ENCODE measurements at places on chromosomes 5 and 9.

DNA sequence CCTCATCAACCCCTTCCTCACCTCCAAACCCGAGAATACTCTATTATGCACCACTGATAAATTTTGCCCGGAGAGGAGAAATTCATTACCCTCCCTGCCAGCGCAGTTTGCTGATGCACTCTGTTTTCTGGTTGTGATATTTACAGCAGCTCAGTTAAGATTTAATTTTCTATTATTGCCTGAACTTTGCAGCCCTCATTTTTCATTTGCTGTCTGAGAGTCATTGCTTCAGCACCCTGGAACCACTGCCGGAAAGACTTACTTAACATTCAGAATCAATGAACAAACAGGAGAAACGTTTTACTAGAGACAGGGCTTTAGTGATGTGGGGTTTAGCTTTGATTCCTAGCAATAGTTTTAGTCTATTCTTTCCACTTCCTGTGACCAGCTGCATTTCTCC is 56.7 kb upstream of the MAMDC2 start:
- no peak for DNase-seq

DNA sequence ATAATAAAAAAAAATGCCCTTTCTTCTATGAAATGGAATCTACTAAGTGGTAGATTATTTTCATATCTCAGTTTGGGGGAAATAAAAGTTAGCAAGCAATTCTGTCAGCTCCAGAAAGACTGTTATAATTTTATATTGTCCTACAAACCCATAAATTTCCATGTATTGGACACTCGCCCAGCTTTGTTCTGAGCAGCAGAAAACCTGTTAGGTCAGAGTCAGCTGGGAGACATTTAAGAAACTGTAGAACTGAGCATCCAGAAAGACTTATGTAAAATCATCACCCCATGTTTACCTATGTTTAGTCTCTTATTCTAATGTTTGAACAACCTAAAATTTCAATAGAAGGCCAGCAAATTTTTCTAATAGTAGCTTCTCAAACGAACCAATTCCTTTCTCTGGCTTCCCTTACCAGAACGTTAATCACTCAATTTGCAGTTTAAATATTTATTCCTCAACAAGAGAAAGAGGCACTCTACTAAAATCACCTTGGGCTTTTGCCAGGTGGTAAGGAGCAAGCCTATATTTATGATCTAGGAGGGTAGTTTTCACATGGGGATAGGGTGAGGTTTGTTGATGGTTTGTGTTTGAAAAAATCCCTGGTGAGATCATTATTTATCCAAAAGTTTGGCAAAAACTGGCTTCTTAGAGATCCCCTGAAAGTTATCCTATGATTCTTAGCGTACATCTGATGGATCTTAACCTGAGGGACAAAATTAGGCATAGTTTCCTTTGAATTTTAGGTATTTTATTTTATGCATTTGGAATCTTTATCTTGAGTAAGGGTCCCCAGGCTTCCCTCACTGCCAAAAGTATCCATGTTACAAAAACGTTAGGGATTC is 34.4 kb downstream of the MACROH2A1 start:
- no peak for DNase-seq

DNA sequence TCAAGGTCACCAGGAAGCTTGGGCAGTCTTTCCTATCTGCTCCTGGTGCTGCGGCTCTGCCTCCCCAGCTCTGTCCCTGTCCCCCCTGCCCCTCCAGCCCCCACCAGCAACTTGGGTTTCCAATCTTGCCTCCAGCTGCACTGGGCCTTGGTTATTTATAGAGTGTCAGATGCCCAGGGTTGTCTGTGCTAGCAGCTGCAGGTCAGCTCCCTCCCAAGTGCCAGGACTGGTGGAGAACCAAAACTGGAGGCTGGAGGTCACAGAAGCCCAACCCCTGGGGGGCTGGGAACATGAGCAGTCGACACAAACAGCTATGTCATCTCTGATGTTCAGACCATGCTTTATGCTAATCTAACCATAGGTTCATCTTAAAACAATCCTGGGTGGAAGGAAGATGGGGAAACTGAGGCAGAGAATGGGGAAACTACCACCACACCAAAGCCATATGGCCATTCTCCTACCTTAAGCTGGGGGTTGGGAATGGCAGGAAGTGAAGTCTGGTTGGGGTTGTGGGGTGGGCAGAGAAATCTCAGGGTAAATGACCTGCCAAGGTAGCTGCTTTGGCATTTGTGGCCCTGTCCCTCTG is 1.7 kb downstream of the TPM2 start:
- DNase-seq, result no peak

DNA sequence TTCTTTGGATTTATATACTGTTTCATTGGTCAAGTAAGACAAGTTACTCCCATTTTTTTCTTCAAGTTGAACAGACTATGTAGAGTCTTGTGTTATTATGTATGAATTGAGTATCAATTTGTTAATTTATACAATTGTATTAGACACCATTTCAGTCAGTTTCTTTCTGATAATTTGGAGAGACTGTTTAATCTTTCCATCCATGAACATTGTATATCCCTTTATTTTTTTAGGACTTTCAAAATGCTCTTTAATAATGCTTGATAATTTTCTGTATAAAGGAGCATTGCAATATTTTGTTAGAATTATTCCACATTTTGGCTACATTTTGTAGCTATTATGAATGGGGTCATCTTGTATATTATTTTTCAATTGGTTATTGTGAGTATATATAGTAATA is 69.1 kb upstream of the PJA2 start:
- DNase-seq, result no peak

DNA sequence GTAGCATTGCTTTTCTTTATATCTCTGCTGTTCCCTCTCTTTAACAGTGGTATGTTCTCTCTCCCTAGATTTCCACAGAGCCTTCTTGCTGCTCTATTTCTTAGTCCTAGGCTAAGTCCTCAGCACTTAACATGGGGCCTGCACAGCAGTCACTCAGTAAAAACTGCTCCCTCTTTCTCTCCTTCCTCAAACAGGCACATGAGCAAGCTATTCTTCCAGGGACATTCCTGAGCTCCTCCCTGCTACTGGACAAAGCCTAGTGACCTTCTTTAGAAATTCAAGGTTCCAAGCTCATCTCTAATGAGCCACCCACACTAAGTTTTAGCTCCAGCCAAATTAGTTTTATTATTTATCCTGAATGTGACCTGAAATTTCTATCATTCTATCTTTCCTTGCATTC is 39.5 kb downstream of the TRIM32 start:
- DNase-seq, result no peak

DNA sequence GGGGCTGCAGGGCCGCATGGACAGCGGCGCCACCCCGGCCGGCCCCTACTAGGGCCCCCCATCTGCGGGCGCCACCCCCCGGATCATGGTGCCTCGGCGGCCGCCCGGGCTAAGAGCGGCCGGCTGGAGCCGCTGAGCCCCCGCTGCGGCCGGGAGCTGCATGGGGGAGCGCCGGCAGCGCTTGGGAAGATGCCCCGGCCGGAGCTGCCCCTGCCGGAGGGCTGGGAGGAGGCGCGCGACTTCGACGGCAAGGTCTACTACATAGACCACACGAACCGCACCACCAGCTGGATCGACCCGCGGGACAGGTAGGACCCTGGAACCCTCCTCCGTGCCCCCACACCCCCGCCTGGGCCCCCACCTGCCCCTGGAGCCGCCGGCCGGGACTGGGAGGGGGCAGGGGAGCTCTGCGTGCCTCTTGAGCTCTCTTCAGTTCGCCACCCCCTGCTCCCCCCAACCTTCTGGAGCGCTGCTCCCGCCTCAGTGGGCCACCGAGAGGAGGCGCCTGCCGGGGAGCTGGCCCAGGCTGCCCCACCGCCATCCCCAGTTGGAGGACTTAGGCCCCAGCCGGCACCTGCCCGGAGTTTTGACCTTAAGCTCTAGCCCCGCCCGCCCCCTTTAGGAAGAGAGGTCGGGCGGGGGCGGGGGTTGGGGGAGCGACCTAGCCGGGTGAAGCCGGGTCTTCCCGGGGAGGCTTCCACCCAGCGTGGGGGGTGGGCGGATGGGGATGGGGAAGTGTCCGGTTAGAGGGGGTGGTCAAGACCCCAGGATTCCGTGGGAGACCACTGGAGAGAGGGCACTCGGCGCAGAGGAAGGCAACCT is 730 bp downstream of the WWC1 start:
- no peak for DNase-seq

DNA sequence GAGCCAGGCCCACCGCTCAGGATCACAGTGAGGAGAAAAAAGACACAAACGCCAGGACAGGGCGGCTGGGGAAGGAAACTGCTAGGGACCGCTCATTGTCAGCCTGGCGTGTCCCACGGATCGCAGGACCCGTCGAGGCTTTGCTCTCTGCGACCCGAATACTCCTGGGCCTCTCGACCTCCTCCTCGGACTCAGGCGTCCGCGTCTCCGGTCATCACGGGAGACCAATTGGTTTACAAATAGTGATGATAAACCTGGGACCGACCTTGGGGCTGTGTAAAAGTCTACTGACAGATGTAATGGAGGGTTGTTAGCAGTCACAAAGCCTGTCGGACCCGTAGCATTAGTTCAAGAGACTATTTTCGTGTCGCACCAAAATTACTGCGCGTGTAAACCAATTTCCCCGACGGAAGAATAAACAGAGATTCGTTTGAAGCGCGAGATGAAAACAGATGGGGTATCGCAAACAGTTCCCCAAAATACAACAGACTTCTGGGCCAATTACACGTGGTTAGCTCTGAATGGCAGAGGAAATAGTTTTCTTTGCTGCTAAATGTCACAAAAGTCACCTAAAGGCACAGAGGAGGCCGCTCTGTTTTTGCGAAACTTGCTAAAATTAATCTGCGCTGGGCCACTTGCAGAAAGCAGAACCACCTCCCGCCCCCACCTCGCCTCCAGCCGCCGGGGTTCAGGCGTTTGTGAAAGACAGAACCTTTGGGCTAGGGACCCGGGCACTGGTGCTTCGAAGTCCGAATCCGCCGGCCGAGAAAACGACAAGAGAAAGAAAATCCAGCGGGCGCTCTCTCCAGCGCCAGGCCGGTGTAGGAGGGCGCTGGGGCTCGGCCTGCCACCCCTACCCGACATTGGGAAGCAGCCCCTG is 67.6 kb downstream of the FOXD1 start:
- DNase-seq, result no peak

DNA sequence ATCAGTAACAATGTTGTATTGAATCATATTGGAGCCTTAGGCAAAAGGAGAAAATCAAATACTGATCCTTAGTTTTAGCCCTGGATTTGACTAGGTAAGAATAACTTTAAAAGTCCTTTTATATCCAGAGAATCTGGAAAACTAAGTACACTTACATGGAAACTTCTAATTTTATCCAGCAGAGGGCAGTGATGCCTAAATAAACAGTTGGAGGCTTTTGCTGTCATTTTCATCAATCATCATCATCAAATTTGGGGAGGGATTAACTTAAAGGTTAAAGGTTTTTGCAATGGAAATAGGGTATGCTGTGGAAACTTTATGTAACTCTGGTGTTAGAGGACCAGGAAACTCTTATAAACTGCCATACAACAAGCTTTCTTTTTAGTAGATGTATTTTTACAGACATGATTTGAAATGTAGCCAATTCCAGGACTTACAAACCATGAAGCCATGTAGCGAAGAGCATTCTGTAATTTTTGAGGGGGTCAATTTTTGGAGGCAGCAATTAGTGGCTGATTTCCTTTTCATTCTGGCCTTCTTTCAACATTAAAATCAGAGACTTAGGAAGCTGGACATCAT is 112.7 kb downstream of the OSTF1 start:
- peak; percentile 18 for DNase-seq

DNA sequence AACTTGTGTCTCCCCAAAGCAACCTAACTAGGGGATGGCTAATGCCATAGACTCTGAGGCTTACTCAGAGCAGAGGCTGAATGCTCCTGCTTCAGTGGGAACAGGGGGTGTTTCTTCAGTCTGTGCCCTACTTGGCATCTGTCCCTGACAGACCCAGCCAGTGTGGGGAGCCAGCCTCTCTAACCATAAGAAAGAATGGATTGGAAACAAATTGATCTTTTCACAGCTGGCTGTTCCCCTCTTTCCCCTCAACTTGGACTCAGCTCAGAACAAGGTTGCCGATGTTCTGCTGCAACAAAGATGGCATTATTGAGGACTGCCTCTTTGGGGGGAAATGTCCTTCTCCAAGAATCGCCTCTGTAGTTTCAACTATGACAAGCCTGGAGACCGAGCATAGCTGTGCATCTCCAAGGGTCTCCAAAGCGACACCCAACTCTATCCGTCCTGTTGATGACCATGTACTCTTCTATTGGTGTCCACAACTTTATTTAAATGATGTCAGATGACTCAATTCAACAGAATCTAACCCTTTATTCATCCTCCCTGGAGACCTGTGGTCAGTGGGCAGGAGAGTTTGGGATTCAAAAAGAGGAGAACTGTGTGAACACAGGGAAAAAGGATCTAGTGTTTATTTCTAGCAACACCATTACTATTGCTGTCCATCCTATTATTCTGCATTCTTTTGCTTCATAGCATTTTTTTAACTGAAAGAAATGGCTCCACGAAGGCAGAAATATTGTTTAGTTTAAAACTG is 24.7 kb upstream of the TNC start:
- DNase-seq, result no peak

- no peak for DNase-seq
These were observed 38.8 kb upstream of the STARD4 start for GRCh38 chr5:111551161-111551560.

DNA sequence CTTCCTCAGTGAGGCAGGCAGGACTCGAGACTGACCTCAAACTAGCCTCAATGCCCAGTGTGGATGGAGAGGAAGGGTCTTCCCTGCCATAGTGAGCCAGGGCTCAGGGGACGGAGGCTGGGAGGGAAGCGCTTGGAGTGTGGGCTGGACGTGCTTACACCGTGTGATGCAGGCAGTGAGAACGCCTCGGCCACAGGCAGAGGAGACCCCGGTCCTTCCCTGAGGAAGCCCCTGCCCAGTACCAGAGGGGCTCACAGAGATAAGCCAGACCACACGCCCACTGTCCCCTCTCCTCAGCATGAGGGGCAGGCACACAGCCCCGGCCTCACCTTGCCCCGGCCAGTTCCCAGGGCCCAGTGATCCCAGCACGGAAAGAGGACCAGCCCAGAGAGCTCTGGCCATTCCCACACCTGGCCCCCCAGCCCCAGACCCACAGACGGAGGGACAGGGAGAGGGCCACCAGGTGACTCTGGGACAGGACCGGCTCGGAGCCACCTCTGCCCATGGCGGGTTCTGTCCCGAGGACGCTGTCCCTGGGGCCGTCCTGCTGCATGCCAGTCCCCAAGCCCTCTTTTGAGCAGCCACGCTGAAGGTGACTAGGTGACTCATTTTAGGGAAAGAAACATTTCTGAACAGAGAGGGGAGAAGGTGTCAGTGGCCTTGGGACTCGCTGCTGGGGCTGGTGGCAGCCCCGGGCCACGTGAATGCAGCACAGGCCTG is 6.0 kb upstream of the NSMF start:
- no peak for DNase-seq

- DNase-seq, result no peak
These were observed 10.4 kb upstream of the DNAJA1 start for GRCh38 chr9:33014665-33015014.

DNA sequence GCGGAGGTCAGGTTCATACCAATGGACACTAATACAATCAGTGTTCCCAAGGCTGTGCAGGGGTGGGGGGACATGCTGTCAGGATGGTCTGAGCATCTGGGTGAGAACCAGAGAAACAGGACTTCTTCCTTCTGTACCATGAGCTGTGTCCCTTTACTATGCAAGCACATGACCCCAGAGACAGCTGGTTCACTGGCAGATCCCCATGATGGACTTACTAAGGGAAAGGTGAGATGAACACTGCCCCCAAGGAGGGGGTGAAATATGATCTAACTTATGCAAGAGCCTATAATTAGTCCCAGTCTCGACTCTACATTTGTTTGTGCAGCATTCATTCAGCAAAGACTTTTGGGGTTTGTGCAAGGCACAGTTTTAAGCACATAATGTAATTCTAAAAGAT is 91.4 kb downstream of the LIFR start:
- DNase-seq, result no peak

- no peak for DNase-seq
These were observed 581.8 kb upstream of the C9orf72 start for GRCh38 chr9:28155067-28155466.
